ENCODE measurements at places on chromosomes 11 and 22. TPM values are rescaled to one million over a fixed set of nuclear protein-coding genes. Genes with fewer than 3 reads are reported as not detected.

- H3K27ac ChIP-seq: no peak overlapping the region
- H3K36me3 ChIP-seq: no peaks in the 10 kb centered on the region
- H3K4me3 ChIP-seq: no peak overlapping the region
- H3K27me3 ChIP-seq: no peaks in the 10 kb centered on the region
Observed at GRCh38 chr11:83611031-83611430, 324.9 kb upstream of the CCDC90B start.

- H3K4me3 ChIP-seq: no peak overlapping the region
- no peaks in the 10 kb centered on the region for H3K27me3 ChIP-seq
- no peaks in the 10 kb centered on the region for H3K36me3 ChIP-seq
- no peak overlapping the region for H3K27ac ChIP-seq
Observed at GRCh38 chr22:38510416-38510970, 4.4 kb upstream of the DDX17 start.

DNA sequence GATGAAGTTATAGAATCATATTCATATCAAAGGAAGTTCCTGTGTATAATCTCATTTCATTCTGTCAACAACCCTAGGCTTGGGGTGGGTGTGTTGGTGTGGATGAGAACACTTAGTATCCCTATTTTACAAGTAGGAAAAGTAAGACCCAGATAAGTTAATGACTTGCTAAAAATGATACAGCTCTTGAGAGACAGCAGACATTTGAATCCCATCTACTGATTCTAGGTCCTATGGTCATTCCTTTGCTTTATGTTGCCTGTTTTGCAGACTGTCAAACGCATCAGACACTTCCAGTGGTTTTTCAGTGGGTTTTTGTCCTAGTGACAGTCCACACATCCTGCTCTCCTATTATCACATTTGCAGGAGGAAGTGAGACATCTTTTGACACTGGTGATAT is 153.1 kb downstream of the TEAD1 start:
- no peaks in the 10 kb centered on the region for H3K27me3 ChIP-seq
- no peak for DNase-seq
- no peaks in the 10 kb centered on the region for H3K36me3 ChIP-seq
- peak overlapping the region; percentile 75 for H3K27ac ChIP-seq

RNF214 gene
- 9.4 TPM for total RNA-seq

CRYBB2 gene
- total RNA-seq: not detected

Measured in prostate gland (tissue), 2 donors.